Muscle of back (tissue), 13 donors: ENCODE measurements at places on chromosomes 16 and 17.

DNA sequence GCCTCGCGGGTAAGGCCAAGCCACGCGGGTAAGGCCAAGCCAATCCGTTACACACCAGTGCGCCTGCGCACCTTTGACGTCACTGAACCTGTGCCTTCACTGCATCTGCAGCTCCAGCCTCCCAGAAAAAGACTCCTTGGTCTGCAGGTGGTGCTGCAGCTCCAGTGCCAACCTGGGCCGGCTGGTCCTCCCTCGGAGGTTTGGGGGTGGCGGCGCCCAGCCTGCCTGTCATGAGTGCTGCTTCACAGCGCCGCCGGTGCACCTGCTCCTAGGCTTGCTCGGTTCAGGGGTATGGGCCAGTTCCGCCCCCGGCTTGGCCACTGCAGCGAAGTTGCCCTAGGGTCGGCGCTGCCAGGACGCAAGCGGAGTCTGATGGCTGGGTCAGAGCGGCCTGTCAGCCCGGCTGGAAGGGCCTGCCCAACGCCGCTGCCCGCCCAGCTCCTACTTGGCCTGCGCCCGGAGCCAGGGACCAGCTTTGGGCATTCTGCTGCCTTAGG, 146.6 kb downstream of the USP22 start:
- DNase-seq = no peak

DNA sequence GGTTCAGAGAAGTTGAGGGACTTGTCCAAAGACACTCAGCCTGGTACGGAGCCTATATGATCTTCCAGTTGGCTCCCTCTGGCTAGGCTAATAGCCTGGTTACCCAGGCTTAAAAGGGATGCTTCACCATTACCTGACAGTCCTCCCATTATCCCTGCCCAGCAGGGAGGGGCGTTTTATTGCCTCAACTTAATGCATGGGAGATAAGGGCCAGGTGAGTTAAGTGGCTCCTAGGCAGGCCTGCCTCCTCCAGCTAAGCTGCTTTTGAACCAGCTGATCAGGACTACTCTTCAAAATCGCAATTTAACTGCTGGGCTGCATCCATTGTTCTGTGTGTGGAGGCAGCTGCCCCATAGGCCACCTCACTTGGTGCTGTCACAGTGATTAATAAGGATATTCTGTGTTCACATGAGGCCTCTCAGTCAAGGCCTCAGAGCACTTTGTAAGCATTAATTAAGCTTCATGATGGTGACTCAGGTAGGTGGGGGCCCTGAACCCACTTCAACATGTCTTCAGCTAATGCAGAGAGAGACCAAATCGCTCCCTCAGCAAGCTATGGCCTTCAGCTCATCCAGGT, 27.9 kb downstream of the SMPD3 start:
- no peak for DNase-seq

DNA sequence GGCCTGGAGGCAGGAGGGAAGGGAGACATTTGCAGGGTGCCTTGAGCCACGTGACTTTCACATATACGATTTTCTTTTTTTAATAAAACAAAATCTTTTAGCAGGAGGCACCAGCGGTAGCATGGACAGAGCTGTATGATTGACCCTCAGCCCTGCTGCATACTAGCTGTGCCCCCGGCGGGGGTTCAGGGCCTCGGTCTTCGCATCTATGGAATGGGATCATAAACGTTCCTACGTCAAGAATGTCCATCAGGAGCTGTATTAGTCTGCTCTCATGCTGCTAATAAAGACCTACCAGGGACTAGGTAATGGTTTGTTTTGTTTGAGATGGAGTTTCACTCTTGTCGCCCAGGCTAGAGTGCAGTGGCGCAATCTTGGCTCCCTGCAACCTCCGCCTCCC, 27.2 kb downstream of the SLC38A8 start:
- no peak for DNase-seq

GRCh38 chr17:48634493-48635208, 8.5 kb upstream of the HOXB9 start:
- DNase-seq = no peak

GRCh38 chr16:85084841-85085510, 27.3 kb downstream of the CIBAR2 start:
- DNase-seq = no peak
